ENCODE measurements at places on chromosomes 4 and X.
A peak's percentile ranks its signal among the peaks of the same experiment; 100 is the strongest.

- DNase-seq, result no peak
These were observed 61.6 kb downstream of the RGS12 start for GRCh38 chr4:3354455-3354811.

- DNase-seq, result no peak
These were observed 50.0 kb downstream of the COX18 start for GRCh38 chr4:73019462-73020047.

GRCh38 chr4:23039818-23040217, 347.1 kb downstream of the GBA3 start:
- no peak for DNase-seq

- DNase-seq, result peak; percentile 58
These were observed 1.5 kb downstream of the SASH3 start for GRCh38 chrX:129781134-129781672.

DNA sequence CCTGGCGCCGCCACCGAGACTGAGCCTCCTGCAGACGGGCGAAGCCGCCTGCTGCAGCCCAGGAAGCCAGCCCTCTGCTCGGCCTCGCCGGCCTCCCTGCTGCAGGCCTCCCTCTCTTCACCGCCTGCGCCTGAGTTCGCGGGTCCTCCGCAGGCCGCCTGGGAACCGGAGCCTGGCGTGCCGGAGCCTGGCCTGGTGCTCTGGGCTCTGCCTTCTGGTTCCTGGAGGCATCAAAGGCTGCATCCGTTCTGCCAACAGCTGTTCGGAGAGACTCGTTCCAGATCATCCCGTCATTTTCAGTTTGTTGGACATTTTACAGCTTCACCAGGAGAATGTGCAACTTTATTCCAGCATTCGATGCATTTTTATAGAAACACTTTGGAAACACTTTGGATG, 178.0 kb downstream of the DCLK2 start:
- no peak for DNase-seq

- peak; percentile 26 for DNase-seq
These were observed at the start of gene SMS for GRCh38 chrX:21940356-21940829. Gene SMS, plus strand, starts transcription at chrX:21940709. Its CDS starts 116 bp downstream, at chrX:21940825.

DNA sequence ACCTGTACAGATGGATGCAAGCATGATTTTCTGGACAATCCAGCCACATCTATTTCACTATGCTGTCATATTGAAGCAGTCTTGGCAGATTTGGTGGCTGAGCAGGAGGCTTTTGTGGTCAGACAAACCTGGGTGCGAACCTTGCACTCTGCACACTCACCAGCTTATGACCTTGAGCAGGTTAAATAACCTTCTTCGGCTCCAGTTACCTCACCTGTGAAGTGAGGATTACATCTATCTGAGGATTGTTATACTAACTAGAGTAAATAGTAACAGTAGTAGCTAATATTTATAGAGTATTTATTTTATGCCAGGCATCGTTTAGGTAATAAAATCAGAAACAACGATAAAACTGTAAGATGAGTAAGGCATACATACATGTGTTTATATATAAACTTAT, 150.0 kb downstream of the PPP3CA start:
- DNase-seq, result no peak

GRCh38 chr4:70925418-70925817, 23.2 kb downstream of the MOB1B start:
- DNase-seq, result no peak

DNA sequence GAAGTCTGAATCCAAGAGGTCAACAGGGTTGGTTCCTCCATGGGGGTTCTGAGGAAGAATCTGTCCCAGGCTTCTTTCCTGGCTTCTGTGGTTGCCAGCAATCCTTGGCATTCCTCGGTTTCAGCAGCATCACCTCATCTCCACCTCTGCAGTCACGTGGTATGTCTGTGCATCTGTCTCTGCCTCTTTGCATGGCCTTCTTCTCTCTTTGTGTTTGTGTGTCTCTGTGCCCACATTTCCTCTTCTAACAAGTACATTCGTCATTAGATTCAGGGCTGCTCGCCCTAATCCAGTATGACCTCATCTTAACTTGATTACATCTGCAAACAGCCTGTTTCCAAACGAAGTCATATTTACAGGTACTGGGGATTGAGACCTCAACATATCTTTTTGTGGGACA, 114.0 kb downstream of the BCOR start:
- DNase-seq, result no peak

DNA sequence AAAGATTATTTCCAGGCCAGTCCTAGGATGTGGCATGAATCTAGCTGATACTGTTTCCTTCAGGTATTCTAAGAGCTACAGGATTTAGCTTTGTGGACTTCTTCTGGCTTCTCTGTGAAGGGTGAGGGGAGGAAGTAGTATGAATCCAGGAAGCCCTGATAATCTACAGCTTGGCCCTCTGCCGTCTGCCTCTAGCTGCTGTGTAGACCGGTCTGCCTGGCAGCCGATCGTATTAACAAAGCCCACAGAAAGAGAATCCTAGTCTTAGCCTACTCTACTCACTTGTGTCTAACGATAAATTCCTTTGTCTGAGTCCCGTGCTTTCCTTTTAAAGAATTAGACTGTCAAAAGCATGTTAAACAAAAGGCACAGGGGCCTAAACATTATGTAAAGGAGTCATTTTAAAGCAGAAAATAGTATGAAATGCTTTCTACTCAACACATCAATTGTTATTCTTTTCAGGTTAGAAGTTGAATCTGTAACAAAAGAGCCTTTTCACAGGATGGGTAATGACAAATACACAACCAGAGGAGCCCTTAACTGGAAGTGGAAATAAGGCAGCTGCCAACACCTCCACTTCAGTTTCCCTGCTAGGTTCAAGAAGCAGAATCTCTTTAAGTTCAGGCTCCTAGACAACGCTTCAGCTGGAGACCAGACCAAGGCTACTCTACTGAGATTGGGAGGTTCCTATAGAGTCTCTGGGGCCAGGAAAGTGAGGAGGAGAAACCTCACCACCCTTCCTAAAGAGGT, 48.9 kb upstream of the UCP1 start:
- no peak for DNase-seq

DNA sequence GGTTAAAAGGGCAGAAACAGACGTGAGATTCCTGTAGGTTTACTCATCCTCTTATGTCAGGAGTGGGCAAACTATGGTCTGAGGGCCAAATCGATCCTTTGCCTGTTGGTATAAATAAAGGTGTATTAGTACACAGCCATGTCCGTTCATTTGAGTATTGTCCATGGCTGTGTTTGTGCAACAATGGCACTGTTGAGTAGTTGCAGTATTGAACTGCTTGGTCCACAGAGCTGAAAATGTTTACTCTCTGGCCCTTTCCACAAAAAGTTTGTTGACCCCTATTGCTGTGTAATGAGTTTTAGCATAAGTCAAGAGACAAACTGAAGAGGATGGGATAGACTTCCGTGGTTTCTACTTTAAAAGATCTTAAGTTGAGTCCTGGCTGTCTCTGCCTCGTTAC, 59.0 kb upstream of the MID1 start:
- no peak for DNase-seq

- no peak for DNase-seq
These were observed 201.9 kb upstream of the MAMLD1 start for GRCh38 chrX:150161193-150161592.

DNA sequence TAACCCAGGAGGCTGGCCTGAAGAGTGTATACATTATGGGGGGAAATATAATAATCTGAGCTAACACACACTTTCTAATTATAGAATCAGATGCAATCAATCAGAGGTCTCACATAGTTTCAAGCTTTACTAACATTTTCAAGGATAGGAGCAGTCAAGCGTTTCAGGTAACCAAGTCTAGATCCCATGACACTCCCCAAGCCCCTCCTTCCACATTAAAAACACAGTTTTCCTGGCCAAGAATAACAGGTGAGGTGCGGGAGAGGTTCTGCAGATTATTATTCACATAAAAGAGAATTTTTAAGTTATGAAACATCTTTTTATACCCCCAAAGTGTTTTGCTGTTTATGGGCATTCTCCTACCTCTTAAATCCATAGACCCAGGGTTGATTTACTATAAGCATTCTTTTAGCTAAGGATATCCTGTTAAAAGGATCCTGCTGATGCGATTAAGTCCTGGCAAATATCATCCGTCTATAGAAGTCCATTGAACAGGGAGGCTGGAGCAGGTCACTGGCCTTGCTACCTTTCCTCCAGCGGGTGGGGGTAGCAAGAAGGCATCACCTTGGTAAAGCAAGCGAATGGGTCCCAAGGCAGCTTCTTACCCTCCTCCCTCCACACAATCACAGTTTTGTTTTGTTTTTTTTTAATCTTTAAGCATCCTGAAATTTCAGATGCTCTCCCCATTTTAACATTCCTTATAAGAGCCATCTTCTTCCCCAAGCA, 104.7 kb upstream of the GPM6A start:
- no peak for DNase-seq

DNA sequence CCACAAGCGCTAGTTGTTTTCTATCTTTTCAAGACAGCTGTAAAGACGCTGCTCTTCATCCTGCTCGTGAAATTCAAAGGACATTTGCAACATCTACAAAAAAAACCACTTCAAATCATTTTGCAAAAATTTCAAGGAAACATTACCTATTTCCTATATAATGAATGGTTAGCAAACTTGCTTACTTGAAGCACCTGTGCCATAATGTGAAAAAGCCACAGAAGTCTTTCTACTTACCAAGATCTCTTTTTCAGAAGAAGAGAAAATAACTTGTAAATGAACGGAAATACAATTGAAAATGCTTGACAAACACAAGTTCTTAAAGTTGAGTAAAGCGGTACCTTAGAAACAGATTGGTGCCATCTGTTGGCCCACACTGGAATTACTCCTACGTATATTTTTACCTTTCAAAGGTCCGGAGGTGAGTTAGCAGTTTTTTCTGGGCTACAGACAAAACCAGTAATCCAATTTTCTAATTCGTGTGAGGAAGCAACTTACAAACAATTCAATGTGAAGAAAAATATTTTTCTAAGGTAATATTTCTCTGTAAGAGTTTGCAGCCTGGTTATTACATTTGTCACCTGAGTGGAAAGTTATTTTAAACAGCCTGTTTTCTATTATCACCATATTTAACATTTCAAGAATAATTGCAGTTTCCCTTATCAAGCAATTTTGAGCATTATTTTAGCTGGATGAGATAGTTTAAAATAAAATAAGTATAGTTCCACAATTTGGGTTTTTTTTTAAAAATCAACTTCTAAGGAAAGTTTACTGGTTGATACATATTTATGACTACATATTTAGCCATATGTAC, at the start of gene TLR6:
Gene TLR6, minus strand, starts transcription at position 294 of the 814 bp plus-strand sequence. CDS start 27,344 bp downstream, outside the sequence.
- DNase-seq, result peak; percentile 30

GRCh38 chr4:153371701-153372234, 27.3 kb downstream of the MND1 start:
- no peak for DNase-seq

DNA sequence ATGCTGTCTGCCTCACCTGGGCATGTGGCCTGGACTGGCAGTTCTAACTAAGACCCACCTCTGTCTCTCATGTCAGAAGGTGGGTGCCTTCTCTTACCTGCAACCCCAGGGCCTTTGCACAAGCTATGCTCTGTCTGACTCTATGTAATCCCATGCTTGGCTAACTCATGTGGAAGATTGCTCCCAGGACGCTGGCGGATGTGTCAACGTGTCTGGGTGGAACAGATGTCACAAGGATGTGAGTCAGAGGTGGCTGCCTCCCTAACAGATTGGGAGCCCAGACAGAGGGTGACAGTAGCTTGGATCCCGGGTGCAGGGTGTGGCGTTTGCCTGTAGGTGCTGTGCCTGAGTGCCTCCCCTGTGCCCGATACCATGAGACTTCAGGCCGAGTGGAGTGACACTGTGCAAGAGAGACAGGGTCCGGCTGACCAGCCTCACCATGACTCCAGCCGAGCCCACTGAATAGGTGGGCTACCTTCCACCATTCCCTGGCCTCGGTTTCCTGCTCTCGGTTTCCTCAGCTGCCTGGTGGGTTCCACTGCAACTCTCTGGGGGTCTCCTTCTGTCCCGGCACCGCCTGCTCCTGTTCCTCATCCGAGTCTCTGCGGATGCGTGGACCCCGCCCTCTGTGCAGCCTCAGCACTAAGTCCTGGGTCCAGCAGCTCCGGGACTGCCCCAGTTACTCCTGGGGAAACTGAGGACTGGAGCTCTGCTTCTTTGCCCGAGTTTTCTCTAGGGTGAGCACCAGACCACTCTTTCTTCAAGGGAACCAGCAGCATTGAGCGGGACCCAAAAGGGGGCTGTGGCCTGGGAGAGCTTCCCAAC, 11.0 kb downstream of the SH3BP2 start:
- no peak for DNase-seq

- no peak for DNase-seq
These were observed 16.0 kb upstream of the SEPTIN6 start for GRCh38 chrX:119708936-119709335.

GRCh38 chrX:4484266-4484665, 770.8 kb upstream of the PRKX start:
- DNase-seq, result no peak

DNA sequence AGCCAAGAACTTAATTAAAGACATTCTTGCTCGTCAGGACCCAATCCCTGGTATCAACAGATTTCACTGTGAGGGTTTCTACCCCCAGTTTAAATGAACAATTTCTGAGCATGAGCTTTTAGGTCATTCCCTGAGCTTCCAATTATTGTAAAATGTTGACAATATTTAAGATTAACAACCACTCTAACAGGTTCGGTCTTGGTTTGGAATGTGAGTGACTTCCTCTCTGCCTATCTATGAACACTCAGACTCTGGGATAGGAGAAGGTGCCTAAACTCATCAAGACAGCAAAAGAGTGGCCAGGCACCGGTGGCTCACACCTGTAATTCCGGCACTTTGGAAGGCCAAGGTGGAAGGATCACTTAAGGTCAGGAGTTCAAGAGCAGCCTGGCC, 82.9 kb upstream of the TMEM150C start:
- no peak for DNase-seq

GRCh38 chr4:24800325-24800895, 5.0 kb downstream of the SOD3 start:
- no peak for DNase-seq

GRCh38 chrX:110417128-110417527, 58.5 kb downstream of the RTL9 start:
- DNase-seq, result no peak

DNA sequence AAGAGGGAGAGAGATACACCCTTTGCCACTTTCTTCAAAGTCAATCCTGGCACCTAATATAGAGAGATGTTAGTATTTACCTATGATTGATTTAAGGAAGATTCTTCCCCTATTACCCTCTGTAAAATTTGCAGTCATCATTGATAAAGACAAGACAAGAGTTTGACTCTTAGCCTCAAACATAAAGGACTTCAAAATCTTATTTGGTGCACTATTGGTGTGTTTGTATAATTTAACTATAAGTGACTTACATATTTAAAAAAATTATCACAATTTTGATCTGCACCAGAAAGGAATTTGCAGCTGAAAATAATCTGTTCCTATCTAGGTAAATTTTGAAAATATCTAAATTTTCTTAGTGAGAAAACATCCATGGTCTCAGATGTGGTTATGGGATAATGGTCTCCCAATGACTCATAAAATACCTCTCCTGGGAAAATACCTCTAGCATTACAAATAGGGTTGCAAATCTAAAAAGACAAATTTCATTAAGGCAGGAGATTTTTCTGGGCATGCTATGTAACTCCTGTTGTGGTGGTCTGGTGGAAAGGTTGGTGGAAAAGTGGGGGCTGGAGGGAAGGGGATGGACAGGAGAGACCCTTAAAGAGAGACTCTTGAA, 173.6 kb upstream of the MED14 start:
- no peak for DNase-seq

GRCh38 chr4:52172166-52172565, 121.1 kb downstream of the SPATA18 start:
- DNase-seq, result no peak

GRCh38 chr4:136528131-136528530, 1004.2 kb downstream of the PCDH18 start:
- DNase-seq, result no peak
